A549 (cell line): ENCODE measurements at places on chromosomes 3 and 15.

- no peak for DNase-seq
Measured at GRCh38 chr15:99565049-99565298, 810 bp upstream of the MEF2A start.

GRCh38 chr3:115710799-115711198, 87.5 kb downstream of the GAP43 start:
- no peak for DNase-seq

DNA sequence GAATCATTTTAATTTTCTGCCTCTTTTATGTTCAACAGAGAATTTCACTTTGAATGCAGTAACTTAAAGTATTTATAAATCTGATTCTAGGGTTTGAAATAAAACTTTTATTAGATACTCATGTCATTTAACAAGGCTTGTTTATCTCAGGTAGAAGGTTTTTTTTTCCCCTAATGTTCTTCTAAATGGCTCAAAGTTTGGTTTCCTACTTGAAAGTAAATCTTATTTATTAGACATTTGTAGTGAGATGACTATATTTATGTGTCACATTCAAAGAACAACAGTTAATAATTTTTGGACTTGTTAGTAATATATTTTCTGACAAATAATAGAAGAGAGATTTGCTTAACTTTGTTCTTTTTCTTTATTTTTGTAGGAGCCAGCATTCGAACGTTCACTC, 63.9 kb downstream of the NEO1 start:
- no peak for DNase-seq

- DNase-seq = no peak
Measured at GRCh38 chr15:77817434-77817833, 184.7 kb upstream of the LINGO1 start.

DNA sequence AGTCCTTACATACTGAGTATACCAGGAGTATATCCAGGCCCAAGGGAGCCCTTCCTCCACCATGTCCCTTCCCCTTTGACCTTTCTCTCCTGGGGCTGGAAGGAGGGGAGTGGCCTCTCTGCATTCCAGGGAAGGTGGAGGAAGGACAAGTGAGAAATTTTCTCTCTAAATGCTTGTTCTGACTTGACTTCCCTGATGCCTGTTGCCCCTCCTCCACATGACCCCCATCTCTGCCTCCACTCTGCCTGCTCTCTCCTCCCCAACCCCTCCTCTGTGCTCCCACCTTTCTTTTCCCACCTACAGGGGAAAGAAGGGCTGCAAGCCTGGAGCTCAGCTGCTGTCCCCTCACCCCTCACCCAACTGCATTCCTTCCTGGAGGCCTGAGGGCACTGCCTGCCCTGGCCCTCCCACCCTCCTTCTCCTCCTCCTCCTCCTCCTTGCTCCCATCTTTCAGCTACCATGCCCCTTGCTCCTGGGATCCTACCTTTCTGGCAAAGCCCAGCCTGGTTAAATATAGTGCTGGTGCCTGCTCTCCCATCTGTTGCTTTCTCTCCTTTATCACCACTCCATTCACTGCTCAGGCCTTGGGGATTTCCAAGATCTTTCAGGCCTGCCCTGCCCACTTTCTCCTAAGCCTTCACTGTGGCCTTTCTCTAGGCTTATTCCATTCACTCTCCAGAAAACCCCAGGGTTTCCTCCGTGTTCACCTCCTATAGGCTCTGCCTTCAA, 8.5 kb upstream of the DAG1 start:
- no peak for DNase-seq

GRCh38 chr15:60745469-60746061, 266.6 kb upstream of the ICE2 start:
- no peak for DNase-seq

DNA sequence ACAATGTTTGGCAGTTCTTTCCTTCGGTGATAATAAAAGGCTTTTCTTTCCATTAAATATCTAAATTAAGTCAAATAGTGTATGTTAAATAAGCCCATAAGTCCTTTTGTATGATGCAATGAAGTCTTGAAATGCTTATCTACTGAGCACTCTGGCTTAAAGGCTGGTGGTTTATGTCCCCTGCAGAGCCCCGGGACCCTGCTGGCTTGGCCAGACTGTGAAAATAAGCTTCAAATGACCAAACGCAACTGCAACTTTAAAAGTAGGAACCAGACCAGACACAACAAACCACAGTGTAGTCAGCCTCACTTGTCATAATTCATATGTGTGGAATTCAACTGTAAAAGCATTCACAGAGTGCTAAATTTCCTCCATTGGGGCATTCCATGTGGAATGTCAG, 72.5 kb downstream of the FOXP1 start:
- DNase-seq = peak; percentile 65

GRCh38 chr3:67529337-67529736, 125.1 kb downstream of the SUCLG2 start:
- DNase-seq = peak; percentile 15

- no peak for DNase-seq
Measured at GRCh38 chr3:155704771-155705559, 39.9 kb downstream of the PLCH1 start.

DNA sequence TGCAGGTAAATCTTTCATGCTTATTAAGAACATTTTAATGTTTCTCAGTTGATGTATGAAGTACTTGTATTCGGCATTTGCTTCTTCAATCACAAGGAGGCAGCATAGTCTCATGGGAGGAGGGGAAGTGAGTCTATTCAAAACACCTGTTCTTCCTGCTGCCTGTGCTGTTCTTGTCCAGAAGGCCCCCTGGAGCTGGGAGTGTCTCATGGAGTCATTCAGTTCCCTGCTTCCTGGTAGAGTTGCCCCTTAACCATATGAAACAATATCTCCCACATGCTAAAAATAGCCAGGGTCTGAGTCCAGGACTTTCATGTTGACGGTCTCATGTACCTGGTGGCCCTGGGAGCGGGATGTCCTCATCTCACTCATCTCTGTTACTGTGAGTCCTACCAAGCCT, 15.5 kb upstream of the PPP1R2 start:
- no peak for DNase-seq

GRCh38 chr3:187228740-187229139, 31.5 kb downstream of the RTP1 start:
- DNase-seq = no peak

DNA sequence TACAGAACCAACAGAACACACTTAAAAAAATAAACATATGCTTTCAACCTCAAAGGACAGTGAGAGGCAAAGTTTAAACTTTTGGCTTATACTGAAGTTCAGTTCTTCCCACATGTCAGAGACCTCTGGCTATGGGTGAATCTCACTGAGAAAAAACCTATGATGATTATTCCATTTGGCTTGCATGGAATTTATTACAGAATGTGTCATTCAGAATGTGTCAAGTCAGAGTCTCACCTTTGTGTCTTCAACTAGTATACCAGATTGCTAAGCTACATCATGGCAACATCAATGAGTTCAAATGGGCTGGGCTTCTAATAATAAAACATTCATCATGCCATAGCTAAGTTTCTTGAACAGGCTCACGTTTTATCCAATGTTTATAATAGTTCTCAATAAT, 987.0 kb downstream of the NTRK3 start:
- no peak for DNase-seq
